Body of pancreas (tissue), 4 donors: ENCODE measurements at places on chromosomes 3 and 15. TPM values are rescaled to one million over a fixed set of nuclear protein-coding genes. Genes with fewer than 3 reads are reported as not detected.

The EDC3 gene
- 9.2 TPM for total RNA-seq

DNA sequence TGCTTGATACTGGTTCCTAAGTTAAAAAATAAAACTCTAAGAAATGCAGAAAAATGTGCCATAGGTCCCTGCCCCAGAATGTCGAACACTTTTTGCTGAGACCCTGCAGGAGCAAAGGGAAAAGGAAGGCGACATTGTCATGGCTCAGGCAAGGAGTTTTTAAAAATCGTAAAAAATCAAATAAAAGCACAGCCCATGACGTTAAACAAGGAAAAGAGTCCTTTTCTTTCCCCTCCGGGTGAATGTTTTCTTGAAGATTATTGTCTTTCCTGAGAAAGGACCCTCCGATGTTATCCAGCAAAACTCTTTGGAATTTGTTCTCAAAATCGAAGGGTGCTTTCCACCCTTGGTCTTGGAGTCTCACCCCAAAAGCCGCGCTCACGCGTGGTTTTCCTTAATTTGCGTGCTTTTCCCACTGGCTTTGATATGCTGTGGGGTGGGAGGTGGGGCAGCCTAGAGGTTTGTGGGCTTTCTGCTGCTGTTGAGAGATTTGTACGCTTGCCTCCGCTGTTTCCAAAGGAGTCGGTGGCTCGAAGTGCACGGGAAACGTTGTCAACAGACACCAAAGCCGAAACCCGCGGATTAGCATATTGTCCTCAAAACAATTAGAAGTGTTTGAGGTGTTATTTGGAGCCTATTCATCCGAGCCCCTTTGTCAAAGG is 2.9 kb downstream of the SOX14 start:
- H3K4me3 ChIP-seq, result no peak overlapping the region
- H3K36me3 ChIP-seq, result no peaks in the 10 kb centered on the region
- DNase-seq, result no peak
- peaks cover 69% of the 10 kb centered on the region for H3K27me3 ChIP-seq
- H3K4me1 ChIP-seq, result peaks cover 77% of the 10 kb centered on the region

DNA sequence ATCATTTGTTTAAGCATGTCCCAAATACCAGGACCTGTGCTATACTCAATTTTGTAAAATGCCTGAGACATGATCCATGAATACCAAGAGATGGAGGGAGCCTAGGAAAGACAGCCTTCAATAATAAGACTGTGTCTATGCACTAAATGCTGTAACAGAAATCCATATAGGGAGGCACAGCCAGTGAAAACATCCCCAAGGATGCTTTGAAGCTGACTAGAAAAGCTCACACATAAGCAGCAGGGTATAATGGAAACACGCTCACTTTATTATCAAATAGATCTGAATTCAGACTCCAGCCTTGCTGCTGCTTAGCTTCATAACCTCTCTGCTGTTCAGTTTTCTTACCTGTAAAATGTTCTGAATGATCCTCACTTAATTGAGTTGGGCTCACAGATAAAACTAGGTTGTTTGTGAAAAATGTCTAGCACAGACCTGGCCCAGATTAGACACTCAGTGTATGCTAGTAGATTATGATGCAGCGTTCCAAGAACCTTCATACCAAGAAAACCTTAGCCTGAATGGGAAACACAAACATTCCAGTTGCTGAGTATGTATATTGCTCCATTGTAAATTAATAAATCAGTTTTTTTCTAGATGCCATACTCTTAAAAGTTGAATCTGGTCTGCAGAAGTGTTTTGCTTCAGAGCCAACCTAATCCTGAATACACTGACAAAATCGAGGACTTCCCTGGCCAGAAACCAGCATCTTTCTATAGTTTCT is 3.8 kb upstream of the LARP6 start:
- H3K4me1 ChIP-seq, result peaks cover 20% of the 10 kb centered on the region
- no peak overlapping the region for H3K4me3 ChIP-seq
- no peaks in the 10 kb centered on the region for H3K27me3 ChIP-seq
- no peaks in the 10 kb centered on the region for H3K36me3 ChIP-seq
- no peak overlapping the region for H3K27ac ChIP-seq

DNA sequence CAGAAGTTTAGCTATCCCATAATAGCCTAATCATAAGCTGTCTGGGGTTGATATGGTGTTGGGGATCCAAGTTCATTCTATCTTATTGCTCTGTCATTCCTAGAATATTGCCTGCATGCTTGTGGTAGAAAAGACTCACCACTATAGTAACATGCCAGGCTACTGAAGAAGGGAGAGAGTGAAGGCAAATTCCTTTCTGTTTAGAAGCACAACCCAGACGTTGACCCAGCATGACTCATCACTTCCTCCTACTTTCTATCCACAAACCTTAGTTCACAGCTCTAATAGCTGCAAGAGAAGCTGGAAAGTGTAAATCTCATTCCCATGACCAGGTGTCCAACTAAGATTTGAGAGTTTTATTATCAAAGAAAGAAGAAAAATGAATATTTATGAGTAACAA is 57.8 kb upstream of the NMD3 start:
- H3K36me3 ChIP-seq, result no peaks in the 10 kb centered on the region
- H3K27ac ChIP-seq, result no peak overlapping the region
- H3K27me3 ChIP-seq, result no peaks in the 10 kb centered on the region
- no peak overlapping the region for H3K4me3 ChIP-seq
- no peaks in the 10 kb centered on the region for H3K4me1 ChIP-seq

DNA sequence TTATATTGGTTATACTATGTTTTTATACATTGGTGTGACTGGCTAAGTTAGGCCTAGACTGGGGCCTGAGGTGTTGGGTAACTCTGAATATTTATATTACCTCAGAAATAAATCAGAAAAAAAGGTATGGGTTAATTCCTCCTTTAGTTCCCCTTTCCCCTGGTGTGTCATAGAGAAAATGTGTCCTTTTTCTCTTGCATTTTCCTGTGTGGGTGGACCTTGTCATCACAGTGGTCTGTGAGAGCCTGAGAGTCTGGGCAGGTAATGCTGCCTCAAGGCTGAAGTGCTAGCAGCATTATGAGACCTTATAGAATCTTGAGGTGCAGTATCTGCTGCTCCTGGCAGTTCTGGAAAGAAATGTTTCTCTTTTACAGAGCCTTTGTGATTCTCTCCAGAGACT is 69.7 kb downstream of the PCOLCE2 start:
- no peaks in the 10 kb centered on the region for H3K27me3 ChIP-seq
- no peaks in the 10 kb centered on the region for H3K4me1 ChIP-seq
- H3K4me3 ChIP-seq, result no peak overlapping the region
- no peak overlapping the region for H3K27ac ChIP-seq
- no peak for DNase-seq
- no peaks in the 10 kb centered on the region for H3K36me3 ChIP-seq

- no peak overlapping the region for H3K27ac ChIP-seq
- H3K4me3 ChIP-seq, result no peak overlapping the region
- H3K36me3 ChIP-seq, result no peaks in the 10 kb centered on the region
- peaks cover 3% of the 10 kb centered on the region for H3K27me3 ChIP-seq
- no peak for DNase-seq
Observed at GRCh38 chr15:80804970-80805495, 25.9 kb downstream of the CEMIP start.

The DOCK3 gene
- 0.52 TPM for total RNA-seq
